Activated naive CD8-positive, alpha-beta T cell treated with anti-CD3 and anti-CD28 coated beads, Interleukin-2, amount 50 U/mL, for 24 hours (primary cell): ENCODE measurements at places on chromosomes 3 and 15.

- H3K27ac ChIP-seq: peak overlapping the region; percentile 64
- peaks cover 59% of the 10 kb centered on the region for H3K4me1 ChIP-seq
- no peaks in the 10 kb centered on the region for H3K27me3 ChIP-seq
- no peak overlapping the region for H3K4me3 ChIP-seq
- H3K36me3 ChIP-seq: peaks cover 3% of the 10 kb centered on the region
Measured at GRCh38 chr3:112115161-112115739, 17.8 kb downstream of the GCSAM start.

DNA sequence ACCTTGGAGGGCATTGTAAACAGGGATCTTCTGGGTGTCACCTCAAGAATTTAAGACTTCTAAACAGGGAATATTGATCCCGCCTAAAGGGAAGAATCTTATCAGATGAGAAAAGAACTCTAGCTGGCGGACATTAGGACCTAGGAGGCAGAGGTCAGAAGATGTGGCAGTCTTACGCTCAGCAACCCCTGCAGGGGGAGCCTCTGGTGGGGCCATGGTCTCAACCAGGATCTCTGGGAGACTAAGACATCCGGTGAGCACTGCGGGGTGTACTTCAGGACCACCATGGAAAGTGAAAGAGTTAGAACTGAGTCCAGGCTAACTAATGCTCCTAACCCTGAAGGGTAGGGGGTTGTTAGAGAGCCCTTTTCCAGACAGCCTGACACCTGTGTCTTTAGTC lies 295.2 kb downstream of the VGLL3 start:
- no peaks in the 10 kb centered on the region for H3K4me1 ChIP-seq
- no peak for DNase-seq
- H3K27me3 ChIP-seq: no peaks in the 10 kb centered on the region
- no peak overlapping the region for H3K4me3 ChIP-seq
- H3K36me3 ChIP-seq: no peaks in the 10 kb centered on the region

- no peak for DNase-seq
- H3K4me3 ChIP-seq: no peak overlapping the region
- no peaks in the 10 kb centered on the region for H3K4me1 ChIP-seq
- H3K27me3 ChIP-seq: no peaks in the 10 kb centered on the region
- no peaks in the 10 kb centered on the region for H3K36me3 ChIP-seq
Measured at GRCh38 chr3:123412811-123413604, 35.9 kb downstream of the ADCY5 start.

DNA sequence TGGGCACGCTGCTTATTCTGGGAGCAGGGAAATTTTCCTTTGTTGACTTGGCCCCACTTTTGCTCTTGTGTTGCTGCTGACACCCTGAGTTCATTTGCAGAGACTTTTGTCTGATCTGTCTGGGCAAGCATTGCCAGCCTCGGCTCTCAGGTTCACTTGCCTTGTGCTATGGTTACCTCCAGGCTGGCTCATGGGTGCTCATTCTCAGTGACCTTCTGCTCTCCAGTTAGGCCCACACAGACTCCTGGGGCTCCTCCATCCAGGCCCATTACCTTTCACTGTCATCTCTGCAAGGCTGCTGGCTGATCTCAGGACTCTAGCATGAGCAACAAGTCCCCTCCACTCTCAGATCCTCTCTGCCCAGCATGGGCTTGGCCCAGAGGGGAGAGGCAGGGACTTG lies 108.3 kb downstream of the IL20RB start:
- no peaks in the 10 kb centered on the region for H3K4me1 ChIP-seq
- H3K27me3 ChIP-seq: no peaks in the 10 kb centered on the region
- H3K4me3 ChIP-seq: no peak overlapping the region
- no peak for DNase-seq
- no peaks in the 10 kb centered on the region for H3K36me3 ChIP-seq

- H3K36me3 ChIP-seq: no peaks in the 10 kb centered on the region
- H3K4me1 ChIP-seq: no peaks in the 10 kb centered on the region
- no peak for DNase-seq
- peaks cover 2% of the 10 kb centered on the region for H3K27me3 ChIP-seq
Measured at GRCh38 chr3:28859897-28860296, 421.0 kb upstream of the RBMS3 start.

GRCh38 chr15:40246496-40247280 lies 7.8 kb downstream of the PAK6 start:
- H3K36me3 ChIP-seq: no peaks in the 10 kb centered on the region
- no peak overlapping the region for H3K27ac ChIP-seq
- DNase-seq: no peak
- no peak overlapping the region for H3K4me3 ChIP-seq
